Effector memory CD8-positive, alpha-beta T cell (primary cell): ENCODE measurements at places on chromosomes 7 and 10.

DNA sequence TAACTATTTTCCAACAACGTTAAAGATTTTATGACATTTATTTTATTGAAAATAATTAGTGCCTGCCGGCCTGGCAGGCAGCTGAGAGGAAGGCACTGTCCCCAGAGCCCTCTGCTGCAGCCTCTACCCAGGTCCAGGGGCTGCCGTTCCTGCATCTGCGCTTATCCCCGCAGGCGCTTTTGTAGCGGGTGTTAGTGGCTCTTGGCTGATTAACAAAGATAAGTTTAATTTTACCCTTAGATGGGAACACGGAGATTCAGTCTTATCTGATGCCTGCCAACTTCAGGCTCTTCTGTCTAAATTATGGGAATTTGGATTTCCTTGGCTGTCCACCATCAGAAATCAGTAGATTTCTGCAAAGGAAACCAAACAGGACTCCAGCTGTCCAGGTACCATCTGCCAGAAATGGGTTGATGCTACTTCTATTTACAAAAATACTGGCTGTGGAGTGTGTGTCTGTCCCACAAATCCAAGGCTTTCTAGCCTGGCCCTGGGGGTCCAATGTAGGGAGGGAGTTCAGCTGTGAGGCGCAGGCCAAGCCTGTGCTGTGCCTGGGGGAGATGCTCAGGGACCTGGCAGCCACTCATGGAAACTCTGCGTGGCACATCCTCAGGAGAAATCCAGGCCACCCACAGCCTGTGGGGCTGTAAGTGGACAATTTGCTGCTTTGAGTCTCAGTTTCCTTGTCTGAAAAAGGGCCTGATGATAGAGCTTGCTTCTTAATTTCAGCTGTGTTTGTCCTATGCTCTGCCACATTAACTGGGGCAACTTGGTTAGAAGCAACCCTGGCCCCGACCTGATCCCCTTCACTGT lies 62.0 kb upstream of the IGFBP3 start:
- H3K4me3 ChIP-seq: no peak overlapping the region
- H3K27ac ChIP-seq: no peak overlapping the region
- DNase-seq: no peak
- peaks cover 6% of the 10 kb centered on the region for H3K27me3 ChIP-seq

GRCh38 chr10:106872176-106872575 lies 292.3 kb downstream of the SORCS1 start:
- H3K4me3 ChIP-seq: no peak overlapping the region
- no peaks in the 10 kb centered on the region for H3K36me3 ChIP-seq
- no peaks in the 10 kb centered on the region for H3K27me3 ChIP-seq
- no peaks in the 10 kb centered on the region for H3K4me1 ChIP-seq
- no peak for DNase-seq
- no peak overlapping the region for H3K27ac ChIP-seq

DNA sequence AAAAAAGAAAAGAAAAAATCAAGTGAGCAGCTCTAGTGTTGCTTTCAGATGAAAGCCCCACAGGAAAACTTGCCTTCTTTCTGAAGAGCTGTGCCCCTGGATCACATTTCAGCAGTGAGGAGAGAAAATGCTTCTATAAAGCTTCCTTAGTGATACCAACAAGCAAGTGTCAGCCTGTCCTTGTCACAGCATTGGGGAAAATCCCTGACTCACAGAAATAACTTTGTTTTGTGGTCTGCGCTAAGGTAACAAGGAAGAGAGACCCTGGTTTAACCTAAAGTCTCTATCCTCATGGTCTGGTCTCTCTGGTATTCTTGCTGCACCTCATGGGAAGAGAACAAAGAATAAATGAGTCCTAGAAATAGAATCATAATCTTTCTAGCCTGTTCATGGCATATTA lies 885.2 kb upstream of the SORCS1 start:
- no peaks in the 10 kb centered on the region for H3K27me3 ChIP-seq
- no peak overlapping the region for H3K27ac ChIP-seq
- no peaks in the 10 kb centered on the region for H3K36me3 ChIP-seq
- no peak overlapping the region for H3K4me3 ChIP-seq

DNA sequence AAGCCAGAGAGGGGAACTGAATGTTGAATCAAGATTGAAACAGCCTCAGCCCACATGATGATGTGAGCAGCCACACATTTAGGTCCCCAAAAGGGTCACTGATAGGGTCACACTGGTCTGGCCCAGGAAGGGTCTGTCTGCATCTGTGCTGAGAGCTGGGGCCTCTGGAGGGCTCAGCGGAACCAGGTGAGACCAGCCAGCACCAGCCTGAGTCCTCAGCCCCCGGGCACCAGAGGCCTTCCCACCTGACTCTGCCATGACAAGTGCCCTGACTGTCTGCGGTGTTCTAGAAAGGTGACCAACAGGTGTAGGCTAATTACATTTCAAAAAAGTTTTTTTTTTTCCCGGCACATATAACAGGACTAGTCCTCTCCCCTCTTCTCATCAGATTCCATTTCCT lies 76.2 kb downstream of the WDR11 start:
- H3K27ac ChIP-seq: no peak overlapping the region
- H3K4me3 ChIP-seq: no peak overlapping the region
- H3K36me3 ChIP-seq: no peaks in the 10 kb centered on the region
- peaks cover 32% of the 10 kb centered on the region for H3K27me3 ChIP-seq
- H3K4me1 ChIP-seq: no peaks in the 10 kb centered on the region

- DNase-seq: no peak
- H3K27me3 ChIP-seq: no peaks in the 10 kb centered on the region
- H3K4me3 ChIP-seq: no peak overlapping the region
- H3K27ac ChIP-seq: no peak overlapping the region
- no peaks in the 10 kb centered on the region for H3K4me1 ChIP-seq
Observed at GRCh38 chr7:79610748-79611304, 157.4 kb upstream of the MAGI2 start.

- H3K4me3 ChIP-seq: no peak overlapping the region
- H3K27ac ChIP-seq: no peak overlapping the region
- peaks cover 7% of the 10 kb centered on the region for H3K4me1 ChIP-seq
- no peak for DNase-seq
- H3K27me3 ChIP-seq: no peaks in the 10 kb centered on the region
Observed at GRCh38 chr7:39683216-39683845, 60.0 kb downstream of the RALA start.

DNA sequence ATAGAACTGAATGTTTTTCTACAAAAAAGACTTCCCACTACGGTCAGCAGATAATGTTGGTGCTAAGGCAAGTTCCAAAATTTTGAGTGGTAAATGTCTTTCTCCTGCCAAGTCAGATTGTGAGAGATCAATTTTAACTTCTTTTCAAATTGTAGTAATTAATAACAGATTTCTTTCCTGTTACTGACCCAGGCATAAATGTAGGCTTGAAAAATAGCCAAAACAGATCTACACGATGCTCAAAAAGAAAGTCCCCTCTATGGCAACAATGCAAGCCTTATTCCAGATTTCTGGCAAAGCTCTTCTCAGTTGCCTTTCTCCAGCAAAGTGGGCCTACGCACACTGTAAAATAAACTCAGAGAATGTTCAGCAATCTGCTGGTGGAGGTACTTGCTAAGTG lies 641.0 kb upstream of the NRP1 start:
- no peak overlapping the region for H3K27ac ChIP-seq
- H3K36me3 ChIP-seq: no peaks in the 10 kb centered on the region
- no peaks in the 10 kb centered on the region for H3K27me3 ChIP-seq
- DNase-seq: no peak

DNA sequence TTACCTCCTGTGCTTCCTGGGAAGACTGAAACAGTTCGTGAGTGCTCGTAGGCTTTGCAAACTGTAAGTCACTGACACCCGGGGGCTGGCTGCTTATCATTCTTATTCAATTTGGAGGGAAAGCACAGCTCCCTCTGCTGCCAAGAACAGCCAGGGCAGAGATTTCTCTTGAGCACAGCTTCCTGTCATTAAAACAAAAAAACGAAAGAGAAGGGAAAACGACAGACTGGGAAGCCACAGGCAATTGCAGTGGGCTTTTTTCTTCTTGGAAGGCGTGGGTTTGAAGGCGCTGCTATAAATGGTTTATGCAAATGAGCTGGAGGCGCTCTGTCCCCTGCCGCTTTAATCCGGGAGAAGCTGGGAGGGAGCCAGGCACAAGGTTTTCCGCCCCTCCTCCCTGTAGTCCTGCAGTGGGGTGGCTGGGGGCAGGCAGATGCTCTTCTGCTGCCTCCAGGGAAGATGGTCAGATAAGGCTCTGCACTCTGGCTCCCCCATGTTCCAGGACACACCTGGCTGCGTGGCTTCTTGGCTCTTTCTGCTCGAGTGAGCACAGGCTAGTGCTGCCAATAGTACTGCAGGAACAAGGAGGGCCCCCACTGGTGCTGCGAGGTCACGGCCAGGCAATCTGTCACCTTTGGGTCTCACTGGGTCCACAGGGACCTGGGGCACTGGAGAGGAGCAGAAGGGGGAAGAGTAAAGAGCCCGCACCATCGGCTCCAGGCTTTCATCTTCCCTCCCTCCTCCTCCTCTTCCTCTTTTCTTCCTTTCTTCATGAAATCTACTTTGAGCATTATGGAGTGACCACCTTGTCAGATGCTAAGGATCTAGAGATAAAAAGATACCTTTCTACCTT lies 49.5 kb downstream of the NEURL1 start:
- H3K36me3 ChIP-seq: no peaks in the 10 kb centered on the region
- peaks cover 31% of the 10 kb centered on the region for H3K27me3 ChIP-seq
- DNase-seq: no peak
- peak overlapping the region; percentile 74 for H3K4me3 ChIP-seq

GRCh38 chr7:152544481-152544927 lies 108.7 kb upstream of the KMT2C start:
- H3K27me3 ChIP-seq: peaks cover 9% of the 10 kb centered on the region
- H3K4me1 ChIP-seq: no peaks in the 10 kb centered on the region
- H3K27ac ChIP-seq: no peak overlapping the region
- H3K4me3 ChIP-seq: no peak overlapping the region
- DNase-seq: no peak

GRCh38 chr7:158386866-158387545 lies 200.6 kb downstream of the PTPRN2 start:
- H3K4me3 ChIP-seq: no peak overlapping the region
- peaks cover 6% of the 10 kb centered on the region for H3K27me3 ChIP-seq

GRCh38 chr7:150740053-150740452 lies 2.8 kb downstream of the GIMAP5 start:
- H3K4me3 ChIP-seq: peak overlapping the region; percentile 82
- H3K36me3 ChIP-seq: peaks cover 73% of the 10 kb centered on the region
- peaks cover 63% of the 10 kb centered on the region for H3K4me1 ChIP-seq
- DNase-seq: no peak
- H3K27me3 ChIP-seq: no peaks in the 10 kb centered on the region

DNA sequence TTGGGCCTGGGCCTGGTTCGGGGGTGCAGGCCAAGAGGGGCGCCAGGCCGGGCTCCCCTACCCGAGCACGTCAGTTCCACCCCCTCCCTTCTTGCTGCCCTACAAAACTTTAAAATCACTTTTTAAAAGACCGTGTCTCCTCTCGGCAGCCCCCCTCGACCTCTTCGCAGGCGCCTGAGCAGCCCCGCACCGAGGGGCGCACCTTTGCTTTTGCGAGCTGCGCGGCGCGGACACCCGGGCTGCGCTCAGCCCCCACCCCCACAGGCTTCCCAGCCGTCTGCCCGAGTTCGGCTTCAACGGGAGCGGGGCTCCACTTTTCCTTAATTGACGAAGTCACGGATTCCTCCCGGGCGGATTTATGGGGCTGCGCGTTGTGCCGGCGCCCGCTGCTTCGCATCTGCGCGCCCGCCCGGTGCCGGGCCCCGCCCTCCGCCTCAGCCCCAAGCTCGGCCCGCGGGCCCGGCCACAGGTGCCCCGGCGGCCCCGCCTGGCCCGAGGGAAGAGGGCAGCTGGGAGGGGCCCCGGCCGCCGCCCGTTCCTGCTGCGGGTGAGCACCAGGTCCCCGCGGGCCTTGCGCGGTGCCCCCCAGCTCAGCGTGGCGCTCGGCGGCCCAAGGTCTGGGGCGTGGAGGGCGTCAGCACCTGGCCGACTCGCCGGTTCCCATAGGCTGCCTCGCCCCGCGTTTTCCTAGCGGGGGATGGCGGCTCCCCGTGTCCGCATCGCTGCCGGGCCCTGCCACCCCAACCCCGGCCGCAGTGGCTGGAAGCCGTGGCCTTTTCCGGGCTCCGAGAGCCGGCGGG lies 10.8 kb upstream of the MNX1 start:
- peaks cover 74% of the 10 kb centered on the region for H3K27me3 ChIP-seq
- H3K4me1 ChIP-seq: peaks cover 14% of the 10 kb centered on the region
- H3K27ac ChIP-seq: no peak overlapping the region
- peaks cover 3% of the 10 kb centered on the region for H3K36me3 ChIP-seq
- no peak for DNase-seq
- no peak overlapping the region for H3K4me3 ChIP-seq

DNA sequence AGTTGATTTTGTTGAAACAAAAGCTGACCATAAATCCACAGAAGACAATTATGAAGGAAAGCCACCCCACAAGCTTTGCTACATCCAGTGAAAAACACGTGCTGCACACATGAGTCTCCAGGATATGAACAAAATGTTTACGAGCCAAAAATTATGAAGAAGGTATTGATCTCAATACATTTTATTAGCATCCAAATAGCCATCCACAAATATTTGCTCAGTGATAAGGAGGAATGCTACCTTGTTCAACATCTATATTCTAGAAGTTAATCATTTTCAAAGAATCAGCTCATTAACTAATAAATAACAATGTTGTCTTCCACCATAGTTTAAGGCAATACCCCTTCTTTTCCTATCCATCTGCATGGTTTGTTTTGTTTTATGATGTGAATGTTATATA lies 42.7 kb downstream of the CALML3 start:
- DNase-seq: no peak
- H3K4me1 ChIP-seq: peaks cover 15% of the 10 kb centered on the region
- H3K27ac ChIP-seq: no peak overlapping the region
- no peak overlapping the region for H3K4me3 ChIP-seq
- no peaks in the 10 kb centered on the region for H3K36me3 ChIP-seq

- H3K4me1 ChIP-seq: peaks cover 3% of the 10 kb centered on the region
- peaks cover 64% of the 10 kb centered on the region for H3K27me3 ChIP-seq
- no peak overlapping the region for H3K27ac ChIP-seq
- H3K36me3 ChIP-seq: no peaks in the 10 kb centered on the region
Observed at GRCh38 chr10:71476228-71477011, 79.7 kb downstream of the CDH23 start.

GRCh38 chr10:85673270-85673669 lies 693.3 kb downstream of the GRID1 start:
- H3K27me3 ChIP-seq: no peaks in the 10 kb centered on the region
- H3K27ac ChIP-seq: no peak overlapping the region
- H3K36me3 ChIP-seq: no peaks in the 10 kb centered on the region
- no peak overlapping the region for H3K4me3 ChIP-seq
- DNase-seq: no peak
- no peaks in the 10 kb centered on the region for H3K4me1 ChIP-seq

DNA sequence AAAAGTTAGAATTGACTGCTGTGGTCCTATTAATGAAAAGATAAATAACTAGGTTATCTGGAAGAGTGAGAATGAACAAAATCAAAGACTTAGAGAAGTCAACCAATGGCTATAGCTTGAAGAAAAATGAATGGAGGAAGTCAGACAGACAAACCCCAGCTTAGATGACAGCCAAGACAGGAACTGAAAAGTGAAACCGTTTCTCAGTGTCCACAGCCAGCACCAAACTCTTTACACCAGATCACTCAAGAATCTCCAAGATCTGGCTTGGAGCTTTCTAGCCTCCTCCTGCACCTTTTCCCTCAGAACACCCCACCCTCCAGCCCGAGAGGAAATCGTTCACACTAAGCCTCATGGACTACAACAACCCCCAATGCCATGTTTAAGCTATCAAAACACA lies 167.0 kb downstream of the SFMBT2 start:
- peaks cover 31% of the 10 kb centered on the region for H3K36me3 ChIP-seq
- H3K27me3 ChIP-seq: no peaks in the 10 kb centered on the region
- peak overlapping the region; percentile 16 for H3K27ac ChIP-seq
- no peak for DNase-seq
